Nephron progenitor cell (in vitro differentiated cells): ENCODE measurements at places on chromosomes 4 and X.

- DNase-seq = no peak
Observed at GRCh38 chrX:96564595-96564994, 120.0 kb upstream of the DIAPH2 start.

- no peak for DNase-seq
Observed at GRCh38 chr4:124288706-124289486, 423.6 kb downstream of the ANKRD50 start.

DNA sequence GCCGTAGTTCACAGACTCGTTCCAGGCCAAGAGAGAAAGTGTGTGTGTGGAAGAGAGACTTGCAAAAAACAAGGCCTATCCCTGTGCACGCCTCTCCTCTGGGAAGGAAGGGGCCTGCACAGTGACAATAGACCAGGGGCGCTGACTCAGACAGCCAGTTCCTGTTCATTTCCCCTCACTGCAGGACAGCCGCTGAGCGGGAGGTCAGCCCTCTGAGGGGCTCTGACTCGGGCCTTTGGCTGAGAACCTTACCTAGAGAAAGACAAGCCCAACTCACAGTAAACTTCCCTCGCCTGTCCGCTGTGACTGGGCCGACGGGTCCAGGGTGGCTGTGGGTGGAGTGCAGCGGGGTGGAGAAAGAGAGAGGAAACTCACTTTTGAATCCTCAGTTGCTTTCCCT, 52.1 kb downstream of the RTL5 start:
- no peak for DNase-seq

- no peak for DNase-seq
Observed at GRCh38 chr4:185416955-185417354, 8.8 kb downstream of the UFSP2 start.

- no peak for DNase-seq
Observed at GRCh38 chr4:76210452-76210851, 3.2 kb downstream of the SCARB2 start.
